ENCODE measurements at places on chromosomes 5 and 9.

GRCh38 chr5:143119291-143119769 is 284.2 kb downstream of the NR3C1 start:
- peak; percentile 87 for DNase-seq

- DNase-seq = peak; percentile 78
These were observed 6.7 kb downstream of the NRARP start for GRCh38 chr9:137295238-137295811.

DNA sequence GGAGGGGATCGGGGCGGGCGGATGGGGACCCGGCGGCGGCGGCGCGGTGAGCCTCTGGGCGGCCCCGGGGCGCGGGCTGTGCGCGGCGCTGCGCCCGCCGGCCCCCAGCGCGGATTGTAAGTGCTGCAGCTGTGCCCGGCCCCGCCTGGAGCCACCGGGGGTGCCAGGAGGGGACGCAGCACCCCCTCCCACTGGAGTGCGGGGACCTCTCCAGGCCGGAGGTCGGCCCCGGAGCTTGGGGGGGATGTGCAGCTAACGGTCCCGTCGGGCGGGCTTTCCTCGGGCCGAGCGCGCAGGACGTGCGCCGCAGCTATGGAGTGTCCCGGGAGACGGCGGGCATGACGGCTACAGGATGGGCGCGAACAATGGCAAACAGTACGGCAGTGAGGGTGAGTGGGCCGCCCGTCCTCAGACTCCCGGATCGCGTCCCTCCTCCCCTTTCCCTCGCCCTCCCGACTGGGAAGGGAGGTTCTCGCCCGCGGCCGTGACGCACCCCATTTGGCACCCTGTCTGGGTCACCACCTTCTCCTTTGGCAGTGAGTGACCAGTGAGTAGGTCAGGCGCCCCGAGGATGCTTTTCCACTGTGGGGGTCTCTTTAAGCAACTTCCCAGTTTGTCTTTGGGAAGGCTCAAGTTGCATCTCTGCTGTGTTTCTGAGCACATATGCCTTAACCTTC is 483 bp downstream of the FBXL7 start:
- DNase-seq = no peak

DNA sequence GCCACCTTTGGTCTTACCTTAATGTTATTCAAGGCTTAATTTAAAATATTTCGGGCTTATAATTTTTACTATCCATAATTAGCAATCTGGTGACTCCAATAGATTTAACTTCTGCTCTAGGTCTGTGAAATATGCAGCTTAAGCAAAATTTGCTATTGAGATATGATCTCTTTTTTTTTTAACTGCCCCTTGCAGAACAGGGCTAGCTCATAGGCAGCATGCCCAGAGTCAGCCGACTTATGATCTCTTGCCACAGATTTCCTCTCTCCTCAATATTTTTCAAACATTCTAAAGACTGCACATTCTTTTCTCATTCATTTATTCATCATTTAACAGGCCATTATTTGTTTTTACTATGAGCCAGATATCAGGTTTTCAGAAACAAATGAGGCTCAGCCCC is 4.5 kb downstream of the TTC23L start:
- DNase-seq = no peak

DNA sequence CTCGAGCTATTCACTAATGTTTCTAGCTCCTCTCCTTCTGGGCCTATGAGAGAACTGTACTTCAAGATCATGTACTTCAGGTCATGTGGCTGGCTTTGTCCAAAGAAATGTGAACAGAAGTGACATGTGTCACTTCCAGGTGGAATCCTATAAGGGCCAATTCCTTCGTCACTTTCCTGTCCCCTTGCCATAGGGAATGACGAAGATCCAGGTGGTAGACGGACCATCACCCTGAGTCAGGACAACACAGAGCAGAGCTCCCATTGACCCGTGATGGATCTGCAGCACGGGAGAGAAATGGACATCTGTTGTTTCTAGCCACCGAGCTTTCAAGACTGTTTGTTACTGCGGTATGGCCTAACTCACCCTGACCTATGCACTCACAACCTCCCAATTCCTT is 157.0 kb downstream of the DRD1 start:
- no peak for DNase-seq

- peak; percentile 32 for DNase-seq
These were observed 212.4 kb upstream of the DMRT1 start for GRCh38 chr9:629146-629545.

- no peak for DNase-seq
These were observed 23.0 kb downstream of the RIGI start for GRCh38 chr9:32503008-32503407.

Data from RPMI8226 (cell line).